ENCODE measurements at places on chromosomes 12 and 14.

- DNase-seq: no peak
These were observed 168.5 kb downstream of the RIMBP2 start for GRCh38 chr12:130547480-130548155.

DNA sequence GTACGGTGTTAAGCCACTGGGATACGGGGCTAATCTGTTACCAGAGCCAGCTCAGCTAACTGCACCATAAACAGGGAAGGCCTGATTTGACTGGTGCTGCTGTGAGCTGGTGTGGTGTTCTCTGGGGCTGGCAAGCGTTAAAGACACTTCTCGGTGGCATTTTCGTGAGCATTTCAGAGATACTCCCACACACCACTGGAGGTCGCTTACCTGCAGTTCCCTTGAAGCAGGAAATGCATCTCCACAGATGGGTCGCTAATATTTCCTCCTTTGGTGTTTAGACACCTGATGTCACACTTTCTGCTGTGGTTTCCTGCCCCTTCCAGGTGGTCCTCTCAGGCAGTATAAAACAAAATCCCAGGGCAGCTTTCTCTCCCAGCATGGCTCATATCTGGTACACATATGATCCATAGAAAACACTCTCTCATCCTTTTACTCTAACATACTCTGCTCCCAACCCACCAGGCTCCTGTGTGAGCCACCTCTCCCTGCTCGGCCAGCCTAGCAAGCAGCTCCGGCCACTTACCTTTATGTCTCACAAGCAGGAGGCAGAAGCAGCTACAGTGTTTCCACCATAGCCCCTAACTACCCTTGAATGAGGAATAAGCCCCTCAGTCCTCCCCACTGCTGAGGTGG is 129.9 kb upstream of the GRIN2B start:
- no peak for DNase-seq

DNA sequence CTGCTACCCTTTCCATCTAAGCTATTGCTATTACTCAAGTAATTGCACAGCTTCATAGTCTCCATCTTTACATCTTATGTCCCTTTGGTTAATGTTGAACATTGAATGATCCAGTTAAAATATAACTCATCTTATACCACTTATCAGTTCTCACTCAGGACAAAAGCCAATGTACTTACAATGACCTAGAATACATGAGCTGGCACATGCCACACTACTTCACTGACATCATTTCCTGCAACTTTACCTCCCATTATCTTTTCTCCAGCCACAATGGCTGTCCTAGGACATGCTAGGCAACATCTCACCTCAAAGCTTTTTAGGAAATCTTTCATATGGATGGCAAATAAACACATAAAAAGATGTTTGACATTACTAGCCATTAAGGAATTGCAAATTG is 309.2 kb downstream of the FOXG1 start:
- DNase-seq: no peak

GRCh38 chr12:113748707-113749432 is 217.3 kb downstream of the RBM19 start:
- no peak for DNase-seq

- DNase-seq: no peak
These were observed 228.6 kb downstream of the DPF3 start for GRCh38 chr14:72665259-72665658.

GRCh38 chr14:104054222-104054905 is 31.1 kb upstream of the ASPG start:
- DNase-seq: no peak

DNA sequence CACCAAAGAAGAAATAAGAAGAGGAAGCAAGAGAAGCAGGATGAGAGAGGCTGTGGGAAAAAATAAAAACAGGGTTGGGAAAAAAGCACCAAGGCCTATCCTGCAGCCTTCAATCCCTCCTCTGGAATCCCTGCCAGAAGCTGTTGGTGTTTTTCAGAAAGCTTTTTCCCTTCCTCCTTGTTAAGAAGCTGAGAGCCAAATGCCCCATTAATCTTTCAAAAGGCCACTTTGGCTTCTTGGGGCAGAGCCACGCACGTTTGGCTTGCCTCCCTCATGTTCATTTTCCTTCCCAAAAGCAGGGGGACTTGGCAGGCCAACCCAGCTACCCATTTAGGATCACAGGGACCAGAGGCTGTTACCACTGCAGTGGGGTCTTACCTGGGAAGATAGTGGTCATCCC is 365.3 kb downstream of the NUAK1 start:
- no peak for DNase-seq

GRCh38 chr14:50524060-50524459 is 8.3 kb downstream of the MAP4K5 start:
- no peak for DNase-seq

DNA sequence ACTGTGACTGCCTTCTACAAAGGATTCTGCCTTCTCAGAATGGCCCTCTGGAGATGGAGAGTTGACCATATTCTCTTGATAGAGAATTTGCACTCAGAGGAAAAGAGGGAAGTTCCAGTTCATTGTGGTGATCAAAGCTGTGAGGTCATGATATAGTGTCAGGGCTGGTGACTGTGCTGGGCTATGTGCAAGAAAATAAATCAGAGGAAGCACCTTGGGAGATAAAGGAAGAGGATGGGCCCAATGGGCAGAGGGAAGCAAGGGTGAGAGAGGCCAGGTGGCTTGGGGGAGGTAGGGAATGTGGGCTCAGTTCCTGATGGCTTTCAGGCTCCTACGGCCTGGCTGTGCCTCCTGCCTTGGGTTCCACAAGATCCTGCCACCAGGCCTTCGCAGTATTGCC is 145.8 kb downstream of the SLC8A3 start:
- DNase-seq: no peak

GRCh38 chr12:64625243-64626077 is 15.2 kb downstream of the RASSF3 start:
- peak; percentile 39 for DNase-seq

DNA sequence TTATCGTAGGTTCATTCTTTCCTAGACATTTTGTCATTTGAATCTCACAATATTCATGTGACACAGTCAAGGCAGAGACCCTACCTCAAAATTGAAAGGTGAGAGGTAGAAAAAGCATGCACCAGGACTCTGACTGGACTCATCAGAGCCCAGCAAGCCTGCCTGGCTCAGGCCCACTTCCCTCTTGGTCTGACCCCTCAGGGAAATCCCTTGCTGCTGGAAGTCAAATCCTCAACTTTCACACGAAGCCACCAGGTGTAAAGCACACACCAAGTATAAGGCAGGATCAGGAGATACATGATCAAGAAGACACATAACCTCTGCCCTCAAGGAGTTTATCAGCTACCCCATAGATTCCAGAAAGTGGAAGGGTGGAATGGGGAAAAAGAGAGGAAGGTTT is 18.8 kb downstream of the NIN start:
- DNase-seq: no peak

- no peak for DNase-seq
These were observed 105.0 kb downstream of the ETNK1 start for GRCh38 chr12:22729957-22730443.
